ENCODE measurements at places on chromosomes 3 and 15.
A peak's percentile ranks its signal among the peaks of the same experiment; 100 is the strongest.

GRCh38 chr3:125185805-125186204, 26.7 kb downstream of the SLC12A8 start:
- no peak for DNase-seq

DNA sequence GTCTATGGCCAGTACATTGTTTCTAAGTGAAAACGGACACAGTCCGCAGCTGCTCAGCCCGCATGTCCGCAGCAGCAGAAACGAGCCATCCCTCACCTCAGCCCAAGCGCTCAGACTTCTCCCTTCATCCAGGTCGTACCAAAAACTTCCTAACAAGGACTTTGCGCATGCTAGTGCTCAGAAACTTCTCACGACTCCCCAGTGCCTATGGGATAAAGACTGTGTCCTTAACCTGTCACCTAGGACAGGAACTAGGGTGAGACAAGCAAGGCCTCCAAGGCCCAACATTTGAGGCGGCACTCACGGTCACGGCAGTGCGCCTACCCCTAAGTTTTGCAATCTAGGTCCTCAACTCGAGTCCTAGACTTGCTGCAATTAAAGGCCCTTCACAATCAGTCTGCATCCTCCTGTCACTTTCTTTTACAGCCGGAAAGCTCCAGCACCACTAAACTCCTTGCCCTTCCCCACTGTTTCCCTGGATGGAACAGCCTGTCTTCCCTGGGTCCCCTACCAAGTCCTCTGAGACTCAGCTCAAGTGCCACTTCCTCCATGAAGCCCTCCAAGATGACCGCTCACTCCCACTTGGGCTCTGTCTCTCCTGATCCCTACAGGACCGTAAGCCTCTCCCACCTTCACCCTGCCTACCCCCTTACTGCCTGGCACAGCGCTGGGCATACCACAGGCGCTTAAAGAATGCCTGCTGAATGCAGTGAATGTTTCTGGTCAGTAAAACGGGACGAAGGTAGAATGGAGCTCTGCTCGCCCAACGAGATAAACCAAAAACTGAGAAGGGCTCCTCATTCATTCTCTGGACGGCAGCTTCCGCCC, 1.2 kb downstream of the CLN6 start:
- DNase-seq = no peak

DNA sequence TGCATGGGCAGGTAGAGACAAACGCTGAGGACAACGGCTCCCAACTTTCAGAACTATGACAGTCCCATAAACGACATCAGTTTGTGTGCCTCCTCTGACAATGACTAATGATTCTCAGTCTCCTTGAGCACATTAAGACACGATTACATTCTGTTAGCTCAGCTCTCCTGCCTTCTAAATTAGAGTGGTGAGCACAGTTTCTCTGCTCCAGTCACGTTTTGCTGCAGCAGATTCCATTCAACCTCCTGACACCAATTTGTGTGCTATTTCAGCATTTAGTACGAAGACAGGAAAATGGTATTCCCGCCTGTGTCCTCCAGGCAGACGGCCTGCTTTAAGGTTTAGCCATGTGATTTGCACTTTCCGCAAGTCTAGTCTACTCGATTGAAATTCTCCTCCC, 458.4 kb upstream of the CFAP20DC start:
- no peak for DNase-seq

- DNase-seq = no peak
These were observed 46.4 kb downstream of the GJD2 start for GRCh38 chr15:34708422-34708821.

- no peak for DNase-seq
These were observed 30.5 kb downstream of the GPR176 start for GRCh38 chr15:39889601-39890000.

- DNase-seq = no peak
These were observed 62.7 kb upstream of the BNIP2 start for GRCh38 chr15:59751552-59752413.

DNA sequence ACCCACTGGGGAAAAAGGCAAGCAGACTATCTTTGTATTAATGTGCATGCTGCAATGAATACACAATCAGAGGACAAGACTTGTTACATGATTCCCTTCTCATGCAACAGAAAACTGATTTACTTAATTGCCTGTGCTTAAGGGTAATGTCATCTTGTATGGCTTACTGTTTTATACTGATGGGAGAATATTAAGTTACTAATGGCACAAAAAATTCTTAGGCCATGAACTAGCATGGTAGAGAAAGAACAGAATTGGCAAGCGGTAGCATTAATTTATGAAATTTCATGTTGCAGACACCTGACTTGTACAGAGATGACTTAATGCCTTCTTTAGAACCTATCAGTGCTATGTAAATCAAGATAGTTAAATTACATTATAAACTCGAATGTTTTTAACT, 282.3 kb downstream of the CNTN3 start:
- DNase-seq = no peak

DNA sequence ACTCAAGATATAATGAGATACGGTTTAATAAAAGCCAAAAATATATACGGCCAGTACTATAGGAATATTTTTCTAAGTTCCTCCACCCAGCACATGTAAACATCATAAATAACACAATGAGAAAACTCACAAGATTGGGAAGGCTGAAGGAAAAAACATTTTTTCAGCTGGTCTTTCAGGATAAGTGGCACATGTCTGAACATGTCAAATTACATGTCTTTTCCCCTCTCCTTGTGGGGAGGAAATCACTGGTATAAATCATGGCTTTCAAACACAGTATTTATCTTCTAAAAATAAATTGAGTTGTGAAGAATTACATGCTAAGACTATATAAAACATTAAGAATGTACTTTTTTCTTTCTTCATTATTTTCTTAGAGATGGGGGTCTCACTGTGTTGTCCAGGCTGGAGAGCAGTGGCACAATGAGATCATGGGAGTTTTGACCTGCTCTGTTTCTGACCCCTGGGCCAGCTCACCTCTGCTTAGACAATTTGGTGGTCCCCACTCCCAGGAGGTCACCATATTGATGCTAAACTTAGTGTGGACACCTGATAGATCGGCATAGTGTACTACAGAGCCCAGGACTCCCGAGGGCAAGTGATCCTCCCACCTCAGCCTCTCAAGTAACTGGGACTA, 32.8 kb downstream of the ETV5 start:
- no peak for DNase-seq

- no peak for DNase-seq
These were observed 582.3 kb downstream of the EDEM1 start for GRCh38 chr3:5769825-5770224.

GRCh38 chr3:102174312-102174712, 260.5 kb upstream of the ZPLD1 start:
- no peak for DNase-seq

- DNase-seq = no peak
These were observed 4.6 kb downstream of the FAM3D start for GRCh38 chr3:58661836-58662420.

DNA sequence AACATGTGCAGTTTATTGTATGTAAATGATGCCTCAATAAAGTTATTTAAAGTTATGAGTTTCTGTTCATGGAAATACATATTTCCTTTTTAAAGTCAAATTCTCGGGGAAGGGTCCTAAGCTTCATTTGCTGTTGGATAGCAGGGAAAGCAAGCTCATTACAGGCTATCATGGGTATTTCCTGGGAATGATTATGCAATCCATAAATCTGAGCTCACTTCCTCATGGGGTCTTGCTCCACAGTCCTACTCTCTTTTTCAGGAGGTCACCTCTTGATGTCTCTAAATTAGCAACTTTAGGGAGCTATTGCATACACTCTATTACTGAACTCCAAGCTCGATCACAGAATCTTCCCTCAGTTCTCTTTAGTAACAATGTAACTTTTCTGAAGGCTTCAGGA, 69.9 kb upstream of the TP63 start:
- no peak for DNase-seq

- peak; percentile 53 for DNase-seq
These were observed 28.8 kb downstream of the KNG1 start for GRCh38 chr3:186746008-186746407.

- DNase-seq = no peak
These were observed 4.6 kb downstream of the TIMP4 start for GRCh38 chr3:12154151-12154550.

DNA sequence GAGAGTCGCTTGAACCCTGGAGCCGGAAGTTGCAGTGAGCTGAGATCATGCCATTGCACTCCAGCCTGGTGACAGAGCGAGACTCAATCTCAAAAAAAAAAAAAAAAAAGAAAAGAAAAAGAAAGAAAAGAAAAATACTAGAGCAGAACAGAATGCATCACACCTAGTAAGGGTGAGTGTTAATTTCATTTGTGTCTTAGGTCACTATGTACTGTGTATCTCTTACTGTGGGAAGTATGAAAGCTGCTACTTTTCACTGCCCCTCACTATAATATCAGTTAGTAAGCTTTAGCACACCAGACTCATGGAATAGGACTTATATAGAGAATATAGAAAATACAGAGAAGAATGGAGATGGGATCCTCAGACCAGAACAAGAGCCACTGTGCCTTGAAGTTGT, 45.9 kb upstream of the RASA2 start:
- no peak for DNase-seq

GRCh38 chr3:187957582-187957981, 196.4 kb upstream of the LPP start:
- DNase-seq = no peak

DNA sequence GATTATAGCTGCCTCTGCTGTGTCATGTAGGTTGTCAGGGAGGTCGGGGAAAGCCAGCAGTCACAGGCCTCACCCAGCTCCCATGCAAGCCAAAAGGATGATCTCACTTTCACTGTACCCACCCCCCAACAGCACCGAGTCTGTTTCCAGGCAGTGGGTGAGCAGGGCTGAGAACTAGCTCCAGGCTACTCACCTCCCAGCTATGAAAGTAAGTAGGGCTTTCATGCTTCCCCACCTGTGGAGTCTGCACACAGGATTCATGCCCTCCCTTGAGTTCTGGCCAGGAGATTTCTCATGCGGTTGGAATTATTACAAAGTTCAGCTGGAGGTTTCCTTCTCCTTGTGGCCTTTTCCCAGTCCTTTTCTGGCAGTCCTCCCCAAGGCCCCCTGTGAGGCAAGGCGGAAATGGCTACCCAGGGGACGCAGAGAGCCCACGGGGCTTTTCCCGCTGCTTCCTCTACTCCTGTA, 356.2 kb downstream of the SV2B start:
- peak; percentile 32 for DNase-seq

All from fibroblast of skin of left biceps (primary cell).